ENCODE measurements at places on chromosomes 3 and 15. TPM values are rescaled to one million over a fixed set of nuclear protein-coding genes. Genes with fewer than 3 reads are reported as not detected.

Gene LACTB
- total RNA-seq = 11.3 TPM

Gene DAPK2
- total RNA-seq = 13.1 TPM

Gene GRIP2
- 5.8 TPM for total RNA-seq

Gene REC114
- total RNA-seq = not detected

Gene GATM
- 159 TPM for total RNA-seq

- no peaks in the 10 kb centered on the region for H3K36me3 ChIP-seq
- H3K4me3 ChIP-seq = no peak overlapping the region
- DNase-seq = no peak
- H3K4me1 ChIP-seq = no peaks in the 10 kb centered on the region
- no peaks in the 10 kb centered on the region for H3K27me3 ChIP-seq
These were observed 68.9 kb upstream of the MNS1 start for GRCh38 chr15:56533731-56534403.

GRCh38 chr3:18886331-18886730 is 262.0 kb upstream of the KCNH8 start:
- no peak overlapping the region for H3K27ac ChIP-seq
- no peak for DNase-seq
- H3K4me3 ChIP-seq = no peak overlapping the region
- H3K36me3 ChIP-seq = no peaks in the 10 kb centered on the region
- H3K27me3 ChIP-seq = no peaks in the 10 kb centered on the region

DNA sequence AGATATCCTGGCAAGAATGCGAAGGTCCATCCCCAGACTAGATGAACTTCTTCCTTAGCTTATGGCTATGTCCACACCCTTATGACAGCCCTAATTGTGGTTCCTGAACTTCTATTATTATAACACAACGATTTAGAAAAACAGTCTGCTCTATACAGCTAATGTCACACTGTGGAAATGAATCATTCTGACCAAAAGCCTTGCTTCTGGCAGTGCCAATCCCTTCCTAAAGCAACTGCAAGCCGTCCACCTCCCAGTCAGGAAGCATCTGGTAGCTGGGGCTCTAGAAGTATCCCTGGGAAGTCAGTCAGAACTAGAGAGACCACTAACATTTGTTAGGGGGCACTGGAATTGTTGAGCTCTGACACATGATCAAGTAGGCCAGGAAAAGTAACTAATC is 45.0 kb downstream of the MYO5A start:
- DNase-seq = no peak
- H3K4me3 ChIP-seq = no peak overlapping the region
- peak overlapping the region; percentile 54 for H3K27ac ChIP-seq
- peaks cover 36% of the 10 kb centered on the region for H3K4me1 ChIP-seq
- H3K27me3 ChIP-seq = no peaks in the 10 kb centered on the region

DNA sequence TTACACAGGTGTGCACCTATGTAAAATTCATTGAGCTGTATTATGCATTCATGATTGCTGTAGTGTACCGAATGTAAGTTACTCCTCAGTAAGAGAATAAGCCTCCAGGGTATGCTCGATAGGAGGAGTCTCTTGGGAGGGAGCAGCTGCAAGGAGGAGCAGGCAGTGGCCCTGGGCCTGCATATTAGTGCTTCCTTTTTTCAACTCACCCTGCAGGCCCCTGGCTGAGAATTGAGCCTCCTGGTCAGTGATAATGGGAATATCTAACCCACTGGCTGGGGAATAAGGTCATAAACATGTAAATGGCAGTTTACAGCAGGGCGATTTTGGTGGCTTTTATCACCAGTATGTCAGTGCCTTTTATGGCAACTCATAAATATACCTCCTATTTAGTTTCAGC is 21.7 kb upstream of the SFMBT1 start:
- peaks cover 7% of the 10 kb centered on the region for H3K4me1 ChIP-seq
- peak; percentile 18 for DNase-seq
- no peaks in the 10 kb centered on the region for H3K36me3 ChIP-seq
- H3K27me3 ChIP-seq = no peaks in the 10 kb centered on the region
- no peak overlapping the region for H3K27ac ChIP-seq

GRCh38 chr3:158789592-158789991 is 12.3 kb upstream of the MFSD1 start:
- peaks cover 8% of the 10 kb centered on the region for H3K4me1 ChIP-seq
- H3K36me3 ChIP-seq = no peaks in the 10 kb centered on the region
- DNase-seq = no peak
- H3K27me3 ChIP-seq = no peaks in the 10 kb centered on the region

DNA sequence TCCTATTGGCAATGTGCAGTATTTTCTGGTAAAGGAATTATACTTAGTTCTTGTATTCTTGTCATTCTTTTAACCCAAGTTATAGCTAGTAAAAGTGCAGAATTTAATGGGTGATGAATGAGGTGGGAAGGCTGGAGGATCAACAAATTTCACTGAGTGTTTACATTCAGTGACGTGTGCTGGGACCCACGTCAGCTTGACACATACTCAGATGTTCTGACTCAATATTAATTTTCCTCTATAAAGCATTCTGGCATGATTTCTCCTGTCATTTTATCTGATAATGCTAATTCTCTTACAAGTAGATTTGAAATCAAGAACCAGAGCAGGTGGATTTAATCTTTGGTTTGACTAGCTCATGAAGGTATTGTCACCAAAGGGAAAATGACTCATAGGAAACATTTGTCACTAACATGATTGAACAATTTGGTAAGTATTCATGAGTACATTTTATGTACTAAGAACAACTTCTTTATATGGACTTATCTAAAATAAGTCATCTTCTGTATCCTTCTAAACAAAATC is 71.0 kb upstream of the SYNPR start:
- no peak overlapping the region for H3K27ac ChIP-seq
- DNase-seq = no peak

DNA sequence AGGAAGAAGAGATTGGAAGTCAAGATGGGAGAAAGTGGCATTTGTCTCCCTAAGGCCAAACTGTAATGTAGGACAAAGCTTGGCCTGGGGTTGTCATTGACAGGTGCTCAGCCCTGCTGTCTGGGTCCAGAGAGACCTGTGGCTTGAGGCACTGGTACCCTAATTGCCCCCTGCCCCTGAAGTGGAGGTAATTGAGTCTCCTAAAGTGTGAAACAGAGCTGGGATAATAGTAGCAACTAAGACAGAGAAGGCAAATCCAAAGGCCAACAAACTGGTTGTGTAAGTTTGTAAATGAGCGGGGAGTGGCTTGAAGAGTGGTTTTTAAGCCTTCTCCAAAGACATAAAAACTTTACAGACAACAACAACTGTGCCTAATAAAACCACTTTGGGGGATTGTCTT is 264.2 kb upstream of the ROPN1 start:
- H3K4me1 ChIP-seq = peaks cover 48% of the 10 kb centered on the region
- no peak overlapping the region for H3K4me3 ChIP-seq
- H3K27me3 ChIP-seq = no peaks in the 10 kb centered on the region
- no peak for DNase-seq
- H3K36me3 ChIP-seq = no peaks in the 10 kb centered on the region

DNA sequence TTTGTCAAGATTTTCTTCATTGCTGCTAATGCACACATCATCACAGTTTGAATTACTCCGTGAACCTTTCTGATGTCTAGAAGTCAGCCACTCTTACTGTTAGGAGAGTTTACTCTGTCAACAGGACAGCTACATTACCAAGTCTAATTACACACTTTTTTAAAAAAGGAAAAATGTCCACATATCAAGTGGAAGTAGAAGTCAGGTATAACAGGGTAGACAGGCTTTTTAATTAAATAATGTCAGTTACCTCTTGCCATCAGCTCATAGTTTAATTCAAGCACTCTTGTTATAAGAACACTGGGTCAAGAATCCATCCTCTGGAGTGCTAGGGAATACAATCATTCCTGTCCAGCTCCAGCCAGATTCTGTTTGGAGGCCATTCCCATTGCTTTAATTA is 232.8 kb downstream of the TAFA4 start:
- H3K4me1 ChIP-seq = no peaks in the 10 kb centered on the region
- no peaks in the 10 kb centered on the region for H3K27me3 ChIP-seq
- H3K4me3 ChIP-seq = no peak overlapping the region
- no peak overlapping the region for H3K27ac ChIP-seq

DNA sequence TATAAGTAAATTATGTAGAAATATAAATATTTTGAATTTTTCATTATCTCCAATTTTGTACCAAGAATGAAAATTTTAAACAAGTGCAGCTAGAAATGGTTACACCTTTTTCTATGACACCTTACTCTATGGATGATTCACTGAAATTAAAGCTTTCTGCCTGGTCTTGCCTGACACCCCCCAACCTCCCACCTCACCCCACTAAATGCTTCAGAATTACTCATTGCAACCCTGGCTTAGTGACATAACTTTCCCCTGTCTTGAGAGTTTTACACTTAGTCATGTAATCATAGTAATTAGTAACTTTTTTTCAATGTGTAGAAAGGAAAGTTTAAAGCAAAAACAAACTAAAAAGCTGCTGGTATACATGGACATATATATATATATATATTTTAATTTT is 42.0 kb upstream of the MEIS2 start:
- H3K4me1 ChIP-seq = no peaks in the 10 kb centered on the region
- DNase-seq = no peak
- peaks cover 5% of the 10 kb centered on the region for H3K27me3 ChIP-seq
- no peak overlapping the region for H3K4me3 ChIP-seq

- H3K27ac ChIP-seq = no peak overlapping the region
- no peaks in the 10 kb centered on the region for H3K4me1 ChIP-seq
- no peaks in the 10 kb centered on the region for H3K27me3 ChIP-seq
- no peak for DNase-seq
- no peaks in the 10 kb centered on the region for H3K36me3 ChIP-seq
These were observed 751.0 kb downstream of the VGLL3 start for GRCh38 chr3:86239946-86240345.

DNA sequence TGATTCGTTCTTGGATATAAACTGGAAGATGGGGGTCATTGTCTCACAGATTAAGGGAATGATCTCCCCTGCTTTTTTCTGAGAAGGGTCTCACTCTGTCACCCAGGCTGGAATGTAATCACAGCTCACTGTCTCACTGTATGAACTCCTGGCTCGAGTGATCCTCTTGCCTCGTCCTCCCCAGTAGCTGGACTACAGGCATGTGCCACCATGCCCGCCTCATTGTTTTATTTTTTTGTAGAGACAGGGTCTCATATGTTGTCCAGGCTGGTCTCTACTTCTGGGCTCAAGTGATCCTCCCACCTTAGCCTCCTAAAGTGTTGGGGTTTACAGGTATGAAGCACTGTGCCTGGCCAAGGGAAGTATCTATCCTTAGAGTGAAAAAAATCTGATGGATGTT is 5.4 kb downstream of the OXSR1 start:
- no peak for DNase-seq
- no peaks in the 10 kb centered on the region for H3K36me3 ChIP-seq
- no peak overlapping the region for H3K27ac ChIP-seq
- no peaks in the 10 kb centered on the region for H3K27me3 ChIP-seq
- H3K4me1 ChIP-seq = peaks cover 35% of the 10 kb centered on the region

DNA sequence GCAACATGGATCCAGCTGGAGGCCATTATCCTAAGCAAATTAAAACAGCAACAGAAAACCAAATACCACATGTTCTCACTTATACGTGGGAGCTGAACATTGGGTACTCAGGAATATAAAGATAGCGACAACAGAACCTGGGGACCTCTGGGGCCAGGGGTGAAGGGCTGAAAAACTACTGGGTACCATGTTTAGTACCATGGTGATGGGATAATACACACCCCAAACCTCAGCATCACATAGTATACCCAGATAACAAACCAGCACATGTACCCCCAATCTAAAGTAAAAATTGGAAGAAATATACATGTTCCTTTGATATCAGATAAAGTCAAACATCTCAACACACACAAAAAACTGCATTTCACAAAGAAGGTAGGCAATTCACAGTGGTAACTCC is 876.2 kb downstream of the TBL1XR1 start:
- no peaks in the 10 kb centered on the region for H3K27me3 ChIP-seq
- no peaks in the 10 kb centered on the region for H3K36me3 ChIP-seq
- H3K4me1 ChIP-seq = no peaks in the 10 kb centered on the region

DNA sequence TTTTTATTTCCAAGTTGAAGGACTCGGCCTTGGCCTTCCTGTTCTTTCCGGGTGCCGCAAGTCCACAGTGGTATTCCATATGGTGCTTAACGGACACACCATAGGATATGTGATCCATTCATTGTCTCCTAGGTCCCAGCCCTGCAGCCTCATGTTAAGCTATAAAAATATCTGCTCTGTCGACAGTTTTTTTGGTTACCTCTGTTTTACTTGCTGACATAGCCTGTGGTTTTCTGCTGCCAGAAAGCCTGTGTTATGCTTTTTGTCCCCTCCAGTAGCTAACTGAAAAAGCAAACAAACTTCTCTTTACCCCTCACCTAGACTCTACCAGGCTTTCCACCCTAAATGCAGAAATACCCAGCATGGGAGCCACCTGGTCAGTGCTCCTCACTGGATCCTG is 5.3 kb downstream of the INAFM2 start:
- H3K4me3 ChIP-seq = no peak overlapping the region
- H3K36me3 ChIP-seq = no peaks in the 10 kb centered on the region
- H3K4me1 ChIP-seq = peaks cover 24% of the 10 kb centered on the region
- no peak overlapping the region for H3K27ac ChIP-seq
- H3K27me3 ChIP-seq = no peaks in the 10 kb centered on the region
- DNase-seq = no peak

GRCh38 chr15:31387479-31388118 is 61.0 kb downstream of the KLF13 start:
- peak overlapping the region; percentile 40 for H3K27ac ChIP-seq
- H3K4me3 ChIP-seq = no peak overlapping the region
- no peaks in the 10 kb centered on the region for H3K36me3 ChIP-seq
- no peaks in the 10 kb centered on the region for H3K27me3 ChIP-seq
- peaks cover 28% of the 10 kb centered on the region for H3K4me1 ChIP-seq
- no peak for DNase-seq

DNA sequence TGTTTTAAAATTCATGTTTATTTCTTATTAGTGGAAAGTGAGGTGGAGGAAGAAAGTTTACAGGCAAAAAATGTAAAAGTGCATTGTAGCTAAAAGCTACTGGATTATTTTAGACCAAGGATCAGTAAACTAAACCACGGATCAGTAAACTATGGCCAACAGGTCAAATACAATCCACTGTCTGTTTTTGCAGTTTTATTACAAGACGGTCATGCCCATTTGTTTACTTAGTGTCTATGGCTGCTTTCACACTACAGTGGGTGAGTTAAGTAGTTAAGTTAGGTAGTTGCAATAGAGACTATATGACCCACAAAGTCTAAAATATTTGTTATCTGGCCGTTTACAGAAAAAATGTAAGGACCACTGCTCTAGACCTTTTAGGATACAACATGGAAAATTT is 82.0 kb downstream of the NR2E3 start:
- no peak overlapping the region for H3K4me3 ChIP-seq
- DNase-seq = no peak
- no peak overlapping the region for H3K27ac ChIP-seq
- no peaks in the 10 kb centered on the region for H3K4me1 ChIP-seq
- no peaks in the 10 kb centered on the region for H3K27me3 ChIP-seq
- H3K36me3 ChIP-seq = peaks cover 26% of the 10 kb centered on the region

- no peaks in the 10 kb centered on the region for H3K36me3 ChIP-seq
- H3K27ac ChIP-seq = no peak overlapping the region
- H3K4me1 ChIP-seq = no peaks in the 10 kb centered on the region
- no peak for DNase-seq
These were observed 362.1 kb upstream of the AGTR1 start for GRCh38 chr3:148335612-148336011.
